ENCODE measurements at places on chromosomes 11 and 22.

DNA sequence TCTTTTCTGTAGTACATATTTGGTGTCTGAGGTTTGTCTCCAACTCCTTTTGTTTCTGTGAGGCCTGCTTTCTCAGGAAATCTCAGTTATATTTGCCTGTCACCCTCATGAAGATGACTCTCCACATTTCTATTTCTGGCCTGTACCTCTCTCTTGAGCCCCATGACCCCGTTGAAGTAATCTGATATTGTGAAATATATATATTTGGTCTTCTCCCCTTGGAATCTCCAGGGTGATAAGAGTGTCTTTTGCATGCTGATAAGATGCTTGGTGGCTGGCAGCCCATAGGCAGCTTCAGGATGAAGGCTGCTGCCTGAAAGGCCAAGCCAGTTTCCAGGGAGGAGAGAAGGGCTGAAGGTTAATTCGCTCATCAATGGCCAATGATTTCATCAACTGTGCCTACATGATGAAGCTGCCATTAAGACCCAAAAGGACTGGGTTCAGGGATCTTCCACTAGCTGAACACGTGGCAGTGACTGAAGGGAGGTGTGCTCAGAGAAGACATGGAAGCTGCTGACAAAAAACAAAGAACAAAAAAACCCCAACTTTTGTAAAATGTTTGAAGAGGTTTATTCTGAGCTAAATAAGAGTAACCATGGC is 67.4 kb downstream of the MICAL2 start:
- DNase-seq, result no peak

- no peak for DNase-seq
These were observed 35.7 kb downstream of the DAGLA start for GRCh38 chr11:61715867-61716266.

- DNase-seq, result peak; percentile 76
These were observed 10.7 kb upstream of the DSCAML1 start for GRCh38 chr11:117807482-117808327.

DNA sequence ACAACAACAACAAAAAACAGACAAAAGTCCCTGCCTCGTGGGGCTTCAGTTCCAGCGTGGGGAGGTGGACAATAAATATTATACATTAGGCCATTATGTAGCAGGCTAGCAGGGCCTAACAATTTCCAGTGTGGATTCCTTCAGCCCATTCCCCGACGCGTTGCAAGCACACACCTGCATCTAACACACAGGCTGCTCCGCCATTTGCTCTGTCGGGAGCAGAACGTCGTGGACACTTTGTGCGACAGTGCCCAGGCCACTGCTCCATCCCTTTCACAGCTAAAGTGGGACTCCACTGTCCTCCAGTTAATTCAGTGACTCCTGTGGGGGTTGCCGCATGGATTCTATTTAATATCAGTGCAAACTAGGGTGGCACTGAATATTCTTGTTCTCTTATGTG is 10.9 kb upstream of the FGF3 start:
- no peak for DNase-seq

DNA sequence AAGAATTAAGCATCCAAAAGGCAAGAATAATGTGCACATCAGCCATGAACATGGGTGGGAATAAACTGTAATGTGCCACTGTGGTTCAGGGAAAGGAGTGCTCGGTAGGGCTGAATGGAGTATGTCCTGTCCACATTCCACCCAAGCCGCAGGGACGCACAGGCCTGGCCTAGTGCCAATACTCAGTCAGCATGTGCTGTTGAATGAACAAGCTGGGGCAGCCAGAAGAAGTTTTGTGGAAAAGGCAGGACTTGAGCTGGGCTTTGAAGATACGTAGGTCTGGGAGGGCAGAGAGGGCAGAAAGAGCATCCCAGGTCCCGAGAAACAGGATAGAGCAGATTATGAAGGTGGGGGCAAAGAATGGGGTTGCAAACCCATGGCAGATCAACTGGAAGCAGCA is 60.0 kb upstream of the PLET1 start:
- DNase-seq, result no peak

- no peak for DNase-seq
These were observed 353.9 kb upstream of the TENM4 start for GRCh38 chr11:79794484-79795393.

DNA sequence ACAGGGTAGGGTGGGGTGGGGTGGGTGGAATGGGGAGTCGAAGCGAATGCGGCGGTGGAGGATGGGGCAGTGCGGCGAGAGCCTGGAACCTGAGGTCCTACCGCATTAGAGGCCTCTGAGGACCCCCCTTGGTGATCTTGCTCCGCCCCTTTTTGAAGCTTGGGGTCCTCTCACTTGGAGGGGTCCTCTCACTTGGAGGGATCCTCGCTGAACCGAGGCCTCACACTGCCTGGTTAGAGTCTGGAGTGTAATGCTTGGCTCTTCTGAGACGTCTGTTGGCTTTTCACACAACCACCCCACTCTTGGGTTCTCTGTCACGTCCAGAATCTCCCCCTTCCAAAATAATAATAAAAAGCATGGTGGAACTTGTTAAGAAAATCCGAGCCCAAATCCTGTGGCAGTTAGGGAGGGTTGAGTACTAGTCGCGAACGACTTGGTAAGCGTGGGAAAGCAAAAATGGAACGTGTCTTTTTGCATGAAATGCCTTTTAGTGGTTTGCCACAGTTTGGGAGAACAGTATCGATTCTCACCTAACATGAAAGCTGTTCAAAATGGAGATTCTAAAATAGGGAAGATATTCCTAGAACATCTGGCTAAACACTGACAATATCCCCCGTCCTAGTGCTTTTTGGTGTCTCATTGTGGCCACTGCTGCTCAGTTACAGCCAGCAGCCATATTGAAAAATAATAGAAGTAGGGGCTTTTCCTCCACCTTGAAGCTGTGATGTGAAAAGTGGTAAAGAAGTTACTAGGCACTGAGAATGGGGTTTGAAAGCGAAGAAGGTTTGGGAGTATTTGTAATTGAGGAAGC is 822 bp downstream of the RBX1 start:
- no peak for DNase-seq

- DNase-seq, result no peak
These were observed 101.1 kb downstream of the HIPK3 start for GRCh38 chr11:33358150-33358831.

- DNase-seq, result no peak
These were observed 262.3 kb upstream of the MTNR1B start for GRCh38 chr11:92707173-92707619.

DNA sequence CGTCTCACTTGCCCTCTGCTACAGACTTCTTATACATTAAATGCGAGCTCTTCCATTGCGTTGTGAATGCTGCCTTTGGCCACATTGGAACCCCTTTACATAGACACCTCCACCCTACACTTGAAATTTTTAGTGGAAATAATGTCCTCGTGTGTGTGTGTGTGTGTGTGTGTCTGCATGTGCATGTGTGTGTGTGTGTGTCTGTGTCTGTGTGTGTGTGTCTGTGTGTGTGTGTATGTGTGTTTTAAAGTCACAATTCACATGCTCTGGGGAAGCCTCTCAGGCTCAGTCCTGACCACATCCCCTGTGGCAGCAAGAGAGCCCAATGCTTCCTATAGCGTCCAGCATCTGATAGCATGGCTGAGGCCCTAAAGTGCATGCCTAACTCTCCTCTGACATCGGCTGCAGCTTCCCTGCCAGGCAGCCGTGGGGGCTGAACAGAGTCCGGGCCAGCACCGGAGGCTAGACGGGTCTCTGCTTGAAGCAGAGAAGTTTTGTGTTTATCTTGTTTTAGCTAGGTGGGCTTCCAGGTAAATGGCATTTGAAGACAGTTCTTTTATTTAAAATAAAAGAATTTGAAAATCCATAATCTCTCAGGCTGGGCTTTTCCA is 64.5 kb upstream of the EMID1 start:
- no peak for DNase-seq

- peak; percentile 27 for DNase-seq
These were observed 563 bp downstream of the BID start for GRCh38 chr22:17773606-17774205.

DNA sequence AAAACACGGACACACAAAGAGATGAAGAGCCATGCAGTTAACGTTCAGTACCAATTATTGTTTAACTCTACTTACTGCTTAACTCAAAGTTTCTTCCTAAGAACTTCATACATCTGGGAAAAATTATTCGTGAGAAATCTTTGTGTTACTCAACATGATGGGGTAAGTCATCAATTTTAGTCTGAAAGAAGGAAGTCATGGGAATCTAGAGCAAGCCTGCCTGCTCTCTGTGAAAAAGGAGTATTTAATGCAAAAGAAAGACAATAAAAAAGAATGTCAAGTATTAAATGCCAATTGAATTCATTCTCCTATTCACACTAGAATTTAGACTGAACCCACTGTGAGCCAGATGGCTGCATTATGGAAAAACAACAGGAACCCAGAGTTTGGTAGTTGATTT is 16.0 kb downstream of the TMEM123 start:
- DNase-seq, result no peak

GRCh38 chr11:66361502-66361941 is 10.0 kb downstream of the SLC29A2 start:
- DNase-seq, result no peak

DNA sequence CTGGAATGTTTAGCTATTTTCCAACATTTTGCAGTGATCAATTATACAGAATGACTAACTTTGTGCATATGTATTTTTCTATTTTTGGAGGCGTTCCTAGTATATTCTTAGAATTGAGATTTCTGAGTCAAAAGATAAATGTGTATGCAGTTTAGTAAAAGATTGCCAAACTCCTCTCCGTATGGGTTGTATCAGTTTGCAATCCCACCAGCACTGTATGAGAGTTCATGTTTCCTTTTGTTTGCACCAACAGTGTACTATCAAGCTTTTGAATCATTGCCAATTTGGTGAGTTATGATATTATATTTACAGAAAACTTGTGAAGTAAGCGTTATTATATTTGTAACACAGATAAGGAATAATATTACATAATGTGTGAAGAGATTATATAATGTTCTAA is 658.7 kb downstream of the JRKL start:
- DNase-seq, result no peak

GRCh38 chr11:15668718-15669117 is 554.0 kb downstream of the INSC start:
- DNase-seq, result no peak

DNA sequence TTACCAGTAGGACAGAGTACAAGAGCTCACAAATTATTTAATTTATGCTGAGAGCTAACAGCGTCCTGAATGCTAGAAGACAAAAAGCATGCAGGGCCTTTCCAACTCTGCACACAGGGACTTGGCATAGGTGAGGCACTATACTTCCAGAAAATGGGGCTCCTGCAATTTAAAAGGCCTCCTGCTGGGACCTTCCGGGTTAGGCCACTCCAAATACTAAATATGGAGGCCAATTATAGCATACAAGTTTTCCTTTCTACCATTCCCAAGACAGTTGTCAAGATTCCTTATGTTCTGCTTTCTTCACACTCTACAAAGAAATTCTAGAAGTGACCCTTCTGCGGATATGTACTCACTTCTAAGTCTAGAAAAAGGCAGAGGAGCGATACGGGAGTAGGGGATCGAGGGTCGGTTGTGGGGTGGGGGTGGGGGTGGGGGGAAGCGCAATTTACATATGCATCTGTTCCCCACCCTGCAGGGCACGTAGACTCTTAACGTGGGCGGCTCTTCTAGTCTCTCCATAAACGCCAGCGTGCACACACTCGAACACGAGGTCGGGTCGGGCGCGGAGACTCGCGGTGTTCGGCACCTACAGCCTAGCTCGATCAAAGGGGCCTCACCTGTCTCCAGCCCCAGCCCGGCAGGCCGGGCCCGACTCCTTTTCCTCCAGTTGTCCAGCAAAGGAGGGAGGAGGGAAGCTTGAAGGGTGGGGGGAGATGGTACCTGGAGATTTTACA is 728 bp downstream of the DCUN1D5 start:
- peak; percentile 14 for DNase-seq

- no peak for DNase-seq
These were observed 102.7 kb downstream of the INSC start for GRCh38 chr11:15217416-15217815.

DNA sequence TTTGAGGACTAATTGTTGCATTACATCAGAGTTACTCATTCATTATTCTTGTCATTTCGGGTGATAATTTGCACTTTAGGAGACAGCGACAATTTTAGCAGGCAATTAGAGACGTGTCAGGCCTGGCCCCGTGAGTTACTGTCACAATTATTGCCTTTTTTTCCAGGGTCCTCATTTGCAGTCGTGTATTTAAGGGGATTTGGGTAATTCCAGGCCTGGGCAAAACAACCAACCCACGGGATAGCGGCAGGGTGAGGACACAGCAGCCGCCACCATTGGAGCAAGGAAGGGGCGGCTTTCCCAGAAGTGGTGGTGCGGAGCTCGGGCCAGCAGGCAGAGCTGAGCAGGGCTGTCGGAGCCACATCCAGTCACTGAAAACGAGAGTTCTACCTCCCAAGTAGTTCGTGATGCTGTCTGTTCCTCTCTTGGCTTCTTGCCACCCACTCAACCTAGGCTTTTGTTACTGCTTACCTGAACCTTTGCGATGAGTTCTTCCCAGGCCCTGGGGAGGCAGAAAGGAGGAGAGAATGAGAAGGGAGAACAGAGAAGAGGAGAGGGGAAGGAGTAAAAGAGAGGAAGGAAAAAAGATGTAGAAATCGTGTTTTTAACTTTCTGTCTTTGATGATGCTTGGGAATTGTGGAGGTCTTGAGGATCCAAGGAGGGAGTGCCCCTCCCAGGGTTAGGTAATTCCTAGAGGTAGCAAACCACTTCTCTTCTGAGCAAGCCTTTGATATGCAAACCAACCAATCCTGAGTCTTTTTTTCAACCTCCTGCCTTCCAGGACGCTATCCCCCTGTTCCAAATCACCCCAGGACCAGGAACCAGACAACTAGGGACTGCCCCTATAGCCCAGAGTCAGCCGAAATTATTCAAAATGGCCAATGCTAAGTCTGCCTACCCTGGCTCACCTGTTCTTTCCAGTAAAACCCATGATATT is 236.1 kb downstream of the MIAT start:
- no peak for DNase-seq

DNA sequence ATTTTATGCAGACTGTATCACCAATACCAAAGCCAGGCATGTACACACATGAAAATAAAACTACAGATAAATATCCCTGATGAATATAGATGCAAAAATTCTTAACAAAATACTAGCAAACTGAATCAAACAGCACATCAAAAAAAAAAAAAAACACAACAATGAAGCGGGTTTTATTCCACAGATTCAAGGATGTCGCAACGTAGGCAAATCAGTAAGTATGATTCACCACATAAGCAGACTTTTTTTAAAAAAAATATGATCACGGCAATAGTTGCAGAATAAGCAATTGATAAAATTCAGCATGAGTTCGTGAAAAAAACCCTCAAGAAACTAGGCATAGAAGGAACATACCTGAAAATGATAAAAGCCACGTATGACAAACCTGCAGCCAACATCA is 21.3 kb downstream of the OR51F1 start:
- no peak for DNase-seq

Data from effector CD8-positive, alpha-beta T cell (primary cell).